ENCODE measurements at places on chromosomes 4 and X.

DNA sequence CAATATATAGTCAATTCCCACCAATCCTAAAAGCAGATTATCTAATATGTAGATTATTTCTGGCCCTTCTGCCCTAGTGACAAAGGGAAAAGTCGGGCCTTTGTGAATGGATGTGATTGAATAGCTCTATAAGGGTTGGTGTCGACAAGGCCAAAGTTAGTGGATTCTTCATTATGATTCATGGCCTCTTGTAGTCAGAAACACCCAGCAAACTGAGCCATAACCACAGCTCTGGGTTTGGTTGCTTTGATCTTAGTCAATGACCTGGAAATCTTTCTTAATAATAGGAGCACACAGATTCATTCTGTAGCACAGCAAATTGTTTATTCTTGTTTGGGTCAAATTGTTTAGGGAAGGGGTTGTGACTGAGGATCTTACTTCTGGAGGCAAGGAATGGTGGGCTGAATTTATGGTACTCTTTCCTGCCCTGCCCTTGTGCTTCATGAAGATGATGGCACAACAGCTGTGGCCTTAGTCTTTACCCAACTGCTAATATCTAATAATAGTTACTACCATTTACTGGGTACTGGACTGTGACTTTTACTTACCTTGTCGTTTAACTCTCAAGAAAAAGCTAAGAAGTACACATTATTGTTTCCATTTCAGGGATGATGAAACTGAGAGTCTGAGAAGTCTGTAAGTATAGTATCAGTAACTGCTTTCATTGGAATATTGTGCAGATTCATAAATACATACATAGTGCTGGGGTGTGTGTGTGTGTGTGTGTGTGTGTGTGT, 74.0 kb downstream of the AFF2 start:
- no peak for DNase-seq

GRCh38 chr4:106502106-106502699, 133.6 kb upstream of the GIMD1 start:
- peak; percentile 57 for DNase-seq

GRCh38 chr4:66539745-66540144, 869.5 kb upstream of the EPHA5 start:
- peak; percentile 5 for DNase-seq

- DNase-seq, result no peak
Measured at GRCh38 chr4:132417220-132417619, 731.9 kb upstream of the PCDH10 start.

DNA sequence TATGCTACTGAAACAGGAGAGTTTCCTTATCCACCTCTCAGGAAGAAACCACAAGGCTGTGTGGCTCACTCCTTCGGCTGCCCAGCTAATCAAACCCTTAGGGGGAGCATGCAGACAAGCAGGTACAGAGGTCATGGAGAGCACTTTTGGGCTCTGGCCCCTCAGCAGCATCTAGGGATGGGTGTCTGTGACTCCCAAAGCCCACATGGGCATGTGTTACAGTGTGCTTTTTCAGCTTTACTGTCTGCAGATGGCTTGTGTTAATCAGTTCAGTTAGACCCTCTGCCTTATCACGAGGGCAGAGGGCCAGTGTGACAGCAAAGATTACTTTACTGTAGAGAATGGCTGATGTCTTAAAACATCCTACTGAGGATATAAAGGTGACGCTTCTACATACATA, 447.4 kb downstream of the PCDH10 start:
- no peak for DNase-seq

- DNase-seq, result no peak
Measured at GRCh38 chr4:11904846-11905739, 476.4 kb upstream of the HS3ST1 start.

DNA sequence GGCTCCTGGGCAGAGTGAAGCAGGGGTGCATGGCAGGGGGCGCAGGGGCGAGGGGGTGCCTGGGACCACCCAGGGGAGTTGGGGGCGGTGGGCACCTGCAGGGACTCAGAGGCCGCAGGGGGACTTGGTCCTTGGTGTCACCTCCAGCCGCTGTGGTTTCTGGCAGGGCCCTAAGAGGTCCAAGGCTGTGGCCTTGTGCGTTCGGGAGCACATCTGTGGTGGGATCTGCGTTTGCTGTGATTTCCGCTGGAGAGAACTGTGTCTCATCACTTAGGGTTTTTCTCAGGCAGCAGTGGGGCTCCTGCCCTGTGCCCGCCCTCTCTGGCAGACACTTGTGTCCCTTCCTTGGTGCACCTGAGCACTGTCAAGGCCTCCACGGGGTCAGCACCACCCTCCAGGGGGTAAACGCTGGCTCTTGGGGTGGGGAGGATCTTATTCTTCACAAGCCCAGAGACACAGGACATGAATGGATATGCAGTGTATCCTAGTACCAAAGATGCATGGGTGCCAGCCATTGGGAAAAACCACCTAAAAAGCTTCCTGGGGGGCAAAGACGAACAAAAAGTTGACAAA, 66.5 kb downstream of the ACOX3 start:
- DNase-seq, result no peak

DNA sequence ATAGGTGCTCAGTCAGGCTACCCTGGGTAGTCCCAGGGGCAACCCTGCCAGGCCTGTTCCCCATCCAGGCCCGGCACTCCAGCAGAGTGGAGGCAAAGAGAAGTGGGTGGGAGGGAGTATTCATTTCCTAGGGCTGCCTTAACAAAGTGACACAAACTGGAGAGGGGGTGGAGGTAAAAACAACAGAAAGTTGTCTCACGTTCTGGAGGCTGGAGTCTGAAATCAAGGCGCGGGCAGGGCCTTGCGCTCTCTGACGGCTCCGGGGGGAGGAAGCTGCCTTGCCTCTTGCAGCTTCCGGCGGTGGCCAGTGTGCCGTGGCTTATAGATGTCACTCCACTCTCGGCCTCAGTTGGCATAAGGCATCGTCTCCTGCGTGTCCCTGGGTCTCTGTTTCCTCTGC, 90.8 kb downstream of the DCTD start:
- no peak for DNase-seq

GRCh38 chr4:154205471-154205870, 286.1 kb downstream of the DCHS2 start:
- DNase-seq, result peak; percentile 3

- peak; percentile 47 for DNase-seq
Measured at GRCh38 chr4:95949136-95949765, 109.4 kb downstream of the PDHA2 start.

- DNase-seq, result no peak
Measured at GRCh38 chrX:156005144-156005543, 7.6 kb downstream of the IL9R start.
